ENCODE measurements at places on chromosomes 5 and 9.

DNA sequence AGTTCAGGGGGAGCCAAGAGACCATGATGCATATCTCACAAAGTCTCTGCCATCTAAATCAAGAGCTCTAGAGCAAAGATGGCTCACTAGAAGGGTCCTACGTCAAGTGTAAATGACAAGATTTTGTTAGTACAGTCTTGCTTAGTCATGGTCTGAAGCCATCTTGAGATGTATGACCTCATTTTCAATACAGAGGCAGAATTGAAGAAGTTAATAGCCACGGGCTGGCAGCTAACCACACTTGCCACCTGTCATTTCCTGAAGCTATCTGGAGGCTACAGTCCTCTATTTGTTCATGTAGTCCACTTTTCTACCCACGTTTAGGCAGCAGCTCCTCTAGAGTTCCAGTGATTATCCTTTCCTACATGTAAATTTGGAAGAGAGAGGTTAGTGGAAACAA, 231.7 kb upstream of the CDH12 start:
- DNase-seq: peak; percentile 4

DNA sequence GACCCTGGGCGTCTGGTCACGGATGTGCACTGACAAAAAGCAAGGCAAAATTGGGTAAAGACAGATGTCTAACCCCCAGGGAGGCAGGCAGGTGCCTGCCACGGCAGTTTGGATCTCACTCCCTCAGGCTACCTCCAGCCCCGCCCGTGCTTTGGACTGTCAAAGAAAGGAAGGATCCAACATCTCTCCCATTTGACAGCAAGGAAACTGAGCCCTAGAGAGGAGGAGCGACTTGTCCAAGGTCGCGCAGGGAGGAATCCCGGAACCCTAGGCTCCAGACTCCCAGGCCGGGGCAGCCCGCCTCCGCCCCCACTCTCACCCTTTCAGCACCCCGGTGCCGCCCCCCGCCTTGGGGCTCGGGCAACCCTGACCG, 376 bp downstream of the GOLGA1 start:
- DNase-seq: no peak

- no peak for DNase-seq
Measured at GRCh38 chr5:151002681-151003502, 17.5 kb upstream of the GPX3 start.

DNA sequence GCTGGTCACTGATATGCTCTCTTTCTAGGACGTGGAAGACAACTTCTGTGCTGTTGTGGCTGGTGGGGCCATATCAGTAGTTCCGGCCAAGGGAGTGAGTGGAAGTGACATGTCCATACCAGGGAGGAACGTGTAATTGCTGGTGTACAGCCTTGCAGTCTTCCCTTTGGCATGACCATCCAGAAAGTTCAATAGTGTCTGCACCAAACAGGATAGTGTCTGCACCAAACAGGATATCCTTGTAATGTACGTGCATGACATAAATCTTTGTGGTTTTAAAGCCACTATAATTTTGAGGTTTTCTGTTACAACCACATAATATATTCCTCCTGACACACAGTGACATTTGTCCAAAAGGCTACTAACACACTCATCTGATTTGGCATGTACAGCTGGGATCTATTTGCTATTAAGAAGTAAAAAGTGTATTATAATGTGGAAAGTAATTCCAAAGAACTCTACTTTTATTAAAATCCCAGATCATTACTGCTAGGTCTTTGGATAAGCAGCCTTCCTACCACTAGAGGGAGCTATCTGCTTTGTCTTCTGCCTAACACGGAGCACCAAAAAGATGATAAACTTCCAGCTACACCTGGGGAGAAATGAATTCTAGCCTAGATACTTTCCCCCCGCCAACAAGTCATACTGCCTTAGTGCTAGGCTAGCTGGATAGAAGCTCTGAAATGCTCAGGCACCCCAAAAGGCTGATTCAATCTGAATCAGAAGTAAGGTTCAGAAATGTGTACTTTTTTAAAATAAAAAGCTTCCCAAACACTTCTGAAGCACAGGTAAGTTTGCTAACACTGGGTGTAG, 52.7 kb downstream of the RNF145 start:
- DNase-seq: peak; percentile 13

- no peak for DNase-seq
Measured at GRCh38 chr5:43851741-43852140, 248.8 kb downstream of the NNT start.

DNA sequence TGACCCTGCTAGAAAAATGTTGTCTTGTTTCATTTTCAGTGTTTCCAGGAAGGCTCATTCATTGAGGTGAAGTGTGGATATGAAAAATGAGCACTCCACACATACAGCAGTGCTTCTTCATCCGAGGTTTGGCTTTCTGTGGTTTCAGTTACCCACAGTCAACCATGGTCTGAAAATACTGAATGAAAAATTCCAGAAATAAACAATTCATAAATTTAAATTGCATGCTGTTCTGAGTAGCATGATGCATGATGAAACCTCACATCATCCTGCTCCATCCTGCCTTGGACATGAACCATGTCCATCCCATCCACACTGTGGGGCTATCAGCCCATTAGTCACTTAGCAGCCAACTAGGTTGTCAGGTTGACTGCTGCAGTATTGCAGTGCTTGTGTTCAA, 10.4 kb upstream of the SLC45A2 start:
- peak; percentile 30 for DNase-seq

DNA sequence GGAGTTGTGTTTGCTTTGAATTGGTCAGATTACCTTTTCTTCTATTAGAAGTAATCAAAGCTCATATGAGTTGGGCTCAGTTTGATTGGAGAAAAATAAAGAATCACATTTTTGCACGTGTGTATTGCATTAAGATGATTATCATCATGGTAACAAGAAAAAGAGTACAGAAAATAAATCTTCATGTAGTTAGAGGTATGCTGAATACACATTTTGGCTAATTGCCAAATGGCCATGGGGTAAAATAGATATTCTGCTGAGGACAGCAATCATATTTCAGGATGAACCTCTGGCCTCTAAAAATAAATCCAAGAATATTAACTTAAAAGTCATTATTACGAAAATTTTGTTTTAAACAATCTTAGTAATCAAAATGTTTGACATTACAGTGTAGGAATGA, 38.9 kb upstream of the GNAQ start:
- no peak for DNase-seq

GRCh38 chr5:73513996-73514395, 15.8 kb downstream of the BTF3 start:
- DNase-seq: no peak

DNA sequence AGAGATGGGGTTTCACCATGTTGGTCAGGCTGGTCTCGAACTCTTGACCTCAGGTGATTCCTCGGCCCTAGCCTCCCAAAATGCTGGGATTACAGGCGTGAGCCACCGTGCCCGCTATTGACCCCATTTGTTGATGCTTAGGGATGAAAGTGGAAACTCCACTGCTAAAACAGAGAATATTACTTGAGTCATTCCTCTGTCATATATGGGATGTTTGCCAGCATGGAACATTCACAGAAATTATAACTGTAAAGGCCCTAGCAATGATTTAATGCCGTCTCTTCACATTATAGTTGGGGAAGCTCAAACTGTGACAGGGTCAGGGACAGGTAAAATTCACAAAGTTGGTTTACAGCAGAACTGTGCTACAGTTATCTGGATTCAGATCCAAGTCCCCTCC, 94.5 kb downstream of the TMC1 start:
- DNase-seq: no peak

DNA sequence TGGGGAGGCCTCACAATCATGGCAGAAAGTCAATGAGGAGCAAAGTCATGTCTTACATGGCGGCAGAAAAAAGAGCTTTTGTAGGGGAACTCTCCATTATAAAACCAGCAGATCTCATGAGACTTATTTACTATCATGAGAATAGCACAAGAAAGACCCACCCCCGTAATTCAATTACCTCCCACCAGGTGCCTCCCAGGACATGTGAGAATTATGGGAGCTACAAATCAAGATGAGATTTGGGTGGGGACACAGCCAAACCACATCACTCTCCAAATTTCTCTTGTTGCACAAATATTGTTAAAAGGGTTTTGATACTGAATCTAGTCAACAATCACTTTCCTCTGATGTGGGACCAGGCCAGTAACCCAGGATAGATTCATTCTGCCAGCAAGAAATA, 1176.1 kb downstream of the CDH9 start:
- no peak for DNase-seq

DNA sequence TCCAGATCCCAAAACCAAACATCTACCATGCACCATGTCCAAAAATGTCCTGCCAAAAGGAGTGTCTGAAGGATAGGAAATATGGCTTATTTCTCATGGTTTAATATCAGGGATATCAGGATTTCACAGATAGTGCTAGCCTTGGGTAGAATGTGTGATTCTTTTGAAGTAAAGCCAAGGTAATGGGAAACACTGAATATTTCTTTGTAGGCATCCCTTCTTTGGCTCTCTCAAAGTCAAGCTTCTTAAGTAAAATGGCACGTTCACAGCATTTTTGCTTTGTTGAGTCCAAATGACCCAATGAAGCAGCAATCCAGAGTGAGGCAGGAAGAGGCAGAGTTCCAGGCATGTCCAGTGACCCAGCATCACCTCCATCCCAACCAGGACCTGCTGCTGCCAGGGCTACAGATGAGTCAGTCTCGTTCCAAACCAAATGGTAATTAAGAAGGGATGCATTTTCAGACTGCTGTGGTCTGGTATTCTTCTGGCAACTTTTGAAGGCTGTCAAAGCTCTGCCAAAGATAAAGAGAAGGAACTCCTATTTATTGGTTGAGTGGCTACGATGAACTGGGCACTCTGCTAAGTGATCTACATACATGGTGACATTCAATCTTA, 678.8 kb upstream of the KLF4 start:
- peak; percentile 95 for DNase-seq

- DNase-seq: peak; percentile 98
Measured at GRCh38 chr5:135437796-135438560, 9.2 kb downstream of the DCANP1 start.
